ENCODE measurements at places on chromosomes 7 and 10.

DNA sequence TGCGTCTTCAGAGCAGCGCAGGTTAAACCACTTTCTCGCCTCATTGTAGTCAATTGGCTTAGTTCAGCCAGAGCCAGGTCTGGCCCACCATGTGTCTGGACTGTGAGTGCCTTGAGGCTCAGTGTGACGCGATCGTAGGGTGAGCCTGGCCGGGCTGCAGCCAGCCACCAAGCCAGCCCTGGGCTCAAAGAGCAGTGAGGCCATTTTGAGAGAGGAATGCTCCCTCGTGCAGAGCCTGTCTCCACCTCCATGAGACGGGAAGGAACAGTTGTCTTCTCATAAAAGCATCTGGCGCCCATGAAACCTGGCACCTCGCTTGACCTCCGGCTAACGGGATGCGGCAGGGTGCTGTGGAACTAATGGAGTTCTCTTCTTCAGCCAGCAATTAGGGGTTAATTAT lies 34.5 kb downstream of the LHPP start:
- DNase-seq, result no peak

DNA sequence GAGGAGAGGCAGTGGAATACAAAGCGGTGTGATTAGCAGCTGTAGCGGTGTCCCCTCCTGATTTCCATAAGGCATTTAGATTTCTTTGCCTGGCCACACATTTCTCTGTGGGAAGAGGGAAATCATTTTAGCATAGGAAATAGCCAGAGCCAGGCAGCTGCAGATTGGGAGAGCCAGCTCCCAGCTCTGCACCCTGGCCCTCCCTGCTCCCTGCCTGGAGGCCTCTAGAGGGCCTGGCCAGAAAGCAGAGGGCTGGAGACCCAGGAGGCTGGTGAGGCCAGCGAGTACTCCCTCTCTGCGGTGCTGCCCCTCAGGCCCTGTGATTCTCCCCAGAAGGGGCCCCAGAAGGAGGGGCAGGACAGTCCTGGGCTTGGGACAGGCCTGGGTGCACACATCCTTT lies 85.7 kb downstream of the C10orf105 start:
- DNase-seq, result no peak

- DNase-seq, result no peak
These were observed 166.0 kb upstream of the ZNF32 start for GRCh38 chr10:43814663-43815062.

DNA sequence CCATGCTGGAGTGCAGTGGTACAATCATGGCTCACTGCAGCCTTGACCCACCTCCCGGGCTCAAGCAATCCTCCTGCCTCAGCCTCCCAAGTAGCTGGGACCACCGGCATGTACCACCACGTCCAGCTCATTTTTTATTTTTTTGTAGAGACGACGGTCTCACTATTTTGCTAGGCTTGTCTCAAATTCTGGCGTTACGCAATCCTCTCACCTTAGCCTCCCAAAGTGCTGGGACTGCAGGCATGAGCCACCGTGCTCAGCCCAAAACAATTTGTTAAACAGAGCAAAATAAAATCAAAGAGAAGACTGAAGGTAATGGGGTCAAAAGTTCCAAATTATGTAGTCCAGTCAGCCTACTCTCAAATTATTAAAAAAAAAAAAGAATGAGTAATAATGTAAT lies 8.7 kb upstream of the JMJD1C start:
- DNase-seq, result no peak

DNA sequence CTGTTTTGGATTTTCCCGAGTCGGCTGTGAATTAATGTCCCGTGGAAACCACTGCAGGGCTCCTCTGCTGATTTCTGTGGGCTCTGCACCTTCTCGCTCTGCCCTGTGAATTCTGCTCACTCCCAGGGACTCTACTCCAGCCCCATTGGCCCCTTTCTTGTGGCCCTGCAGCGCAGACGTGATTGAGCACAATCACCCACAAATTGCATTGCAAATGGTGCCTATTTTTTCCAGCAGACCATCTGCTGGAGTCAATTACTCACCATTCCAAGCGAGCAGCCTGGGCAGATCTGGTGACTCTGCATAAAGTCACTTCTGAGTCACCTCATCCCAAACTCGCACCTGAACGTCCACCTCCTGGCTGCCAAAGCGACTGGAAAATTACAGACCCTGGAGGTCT lies 235.8 kb downstream of the PAXIP1 start:
- no peak for DNase-seq

DNA sequence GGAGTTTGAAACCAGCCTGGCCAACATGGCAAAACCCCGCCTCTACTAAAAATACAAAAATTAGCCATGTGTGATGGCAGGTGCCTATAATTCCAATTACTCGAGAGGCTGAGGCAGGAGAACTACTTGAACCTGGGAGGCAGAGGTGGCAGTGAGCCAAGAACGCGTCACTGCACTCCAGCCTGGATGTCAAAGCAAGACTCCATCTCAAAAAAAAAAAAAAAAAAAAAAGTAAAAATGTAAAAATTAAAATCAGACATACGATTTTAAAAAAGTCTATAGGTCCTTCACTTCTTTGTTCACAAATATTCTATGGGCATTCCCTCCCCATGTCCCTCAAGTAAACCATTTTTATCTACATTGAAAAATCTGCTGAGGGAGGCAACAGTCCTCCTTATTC lies 34.9 kb upstream of the TLL2 start:
- no peak for DNase-seq
